Natural killer cell (primary cell): ENCODE measurements at places on chromosomes 4 and X.
A peak's percentile ranks its signal among the peaks of the same experiment; 100 is the strongest.

GRCh38 chr4:22414833-22415232 lies 101.0 kb downstream of the ADGRA3 start:
- H3K36me3 ChIP-seq = no peaks in the 10 kb centered on the region
- no peaks in the 10 kb centered on the region for H3K4me1 ChIP-seq
- DNase-seq = no peak
- H3K27ac ChIP-seq = no peak overlapping the region
- H3K4me3 ChIP-seq = no peak overlapping the region

DNA sequence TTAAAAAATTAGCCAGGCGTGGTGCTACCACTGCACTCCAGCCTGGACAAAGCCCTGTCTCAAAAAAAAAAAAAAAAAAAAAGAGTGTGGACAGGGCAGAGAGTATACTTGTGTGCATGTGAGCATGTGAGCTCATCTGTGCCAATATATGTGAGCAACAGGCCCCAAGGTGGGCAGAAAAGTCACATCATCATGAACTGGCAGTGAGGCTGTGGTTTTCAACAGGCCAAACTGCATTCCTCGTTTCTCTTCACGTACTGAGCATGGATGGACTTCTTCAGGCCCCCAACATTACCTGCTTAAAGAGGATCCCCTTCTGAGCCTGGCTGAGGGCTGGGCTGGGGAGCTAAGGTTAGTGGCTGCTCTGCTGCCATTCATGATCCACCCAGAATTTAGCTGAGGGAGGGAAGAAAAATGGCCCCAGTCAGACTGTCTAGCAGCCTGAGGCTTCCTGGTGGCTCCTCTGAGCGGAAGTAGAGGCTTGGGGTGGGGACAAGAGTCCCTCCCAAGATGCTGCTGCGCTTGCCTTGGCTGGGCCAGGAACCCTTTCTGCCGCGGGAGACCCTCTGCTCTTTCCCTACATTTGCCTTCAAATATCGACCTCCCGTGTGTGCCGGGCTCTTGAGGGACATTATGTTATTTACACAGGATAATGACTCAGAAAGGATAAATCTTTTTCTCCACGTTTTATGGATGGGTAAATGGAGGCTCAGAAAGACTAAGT lies 55.0 kb downstream of the DIPK2B start:
- no peaks in the 10 kb centered on the region for H3K27me3 ChIP-seq
- DNase-seq = no peak
- H3K36me3 ChIP-seq = no peaks in the 10 kb centered on the region

GRCh38 chr4:94798808-94799207 lies 41.1 kb downstream of the BMPR1B start:
- H3K4me1 ChIP-seq = no peaks in the 10 kb centered on the region
- H3K27ac ChIP-seq = no peak overlapping the region
- H3K36me3 ChIP-seq = no peaks in the 10 kb centered on the region
- H3K4me3 ChIP-seq = no peak overlapping the region

GRCh38 chrX:275967-276580 lies 5.1 kb upstream of the PLCXD1 start:
- H3K27me3 ChIP-seq = no peaks in the 10 kb centered on the region
- peak overlapping the region; percentile 70 for H3K4me3 ChIP-seq
- peak; percentile 60 for DNase-seq
- H3K4me1 ChIP-seq = peaks cover 25% of the 10 kb centered on the region
- no peak overlapping the region for H3K27ac ChIP-seq

- no peak overlapping the region for H3K4me3 ChIP-seq
- no peaks in the 10 kb centered on the region for H3K4me1 ChIP-seq
- no peak overlapping the region for H3K27ac ChIP-seq
- no peaks in the 10 kb centered on the region for H3K36me3 ChIP-seq
- no peak for DNase-seq
Observed at GRCh38 chrX:10496345-10496965, 123.9 kb downstream of the MID1 start.

DNA sequence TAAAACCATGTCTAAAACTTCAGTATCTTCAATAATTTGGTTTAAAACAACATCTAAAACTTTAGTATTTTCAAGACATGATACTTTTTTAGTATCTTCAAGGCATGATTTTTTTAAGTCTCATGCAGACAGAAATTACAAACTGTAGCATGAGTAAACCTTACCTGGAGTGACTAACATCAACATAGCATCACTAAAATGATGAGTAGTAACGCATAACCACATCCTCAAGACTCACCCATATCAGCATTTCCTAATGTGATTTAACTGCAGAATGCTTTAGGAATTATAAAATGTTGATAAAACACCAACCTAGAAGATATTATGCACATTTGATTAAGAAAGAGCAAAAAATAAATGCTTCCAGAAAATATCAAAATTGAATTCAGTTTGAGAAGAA lies 19.7 kb upstream of the EDNRA start:
- no peak overlapping the region for H3K4me3 ChIP-seq
- no peaks in the 10 kb centered on the region for H3K4me1 ChIP-seq
- H3K27me3 ChIP-seq = no peaks in the 10 kb centered on the region
- no peak for DNase-seq
- no peaks in the 10 kb centered on the region for H3K36me3 ChIP-seq
